ENCODE measurements at places on chromosomes 2 and 18. TPM values are rescaled to one million over a fixed set of nuclear protein-coding genes. Genes with fewer than 3 reads are reported as not detected.

The COL6A3 gene
- 119 TPM for total RNA-seq

The ICOS gene
- 2.1 TPM for total RNA-seq

The ANKRD30BL gene
- total RNA-seq = not detected

The UGT1A3 gene
- total RNA-seq = not detected

The NEU2 gene
- not detected for total RNA-seq

DNA sequence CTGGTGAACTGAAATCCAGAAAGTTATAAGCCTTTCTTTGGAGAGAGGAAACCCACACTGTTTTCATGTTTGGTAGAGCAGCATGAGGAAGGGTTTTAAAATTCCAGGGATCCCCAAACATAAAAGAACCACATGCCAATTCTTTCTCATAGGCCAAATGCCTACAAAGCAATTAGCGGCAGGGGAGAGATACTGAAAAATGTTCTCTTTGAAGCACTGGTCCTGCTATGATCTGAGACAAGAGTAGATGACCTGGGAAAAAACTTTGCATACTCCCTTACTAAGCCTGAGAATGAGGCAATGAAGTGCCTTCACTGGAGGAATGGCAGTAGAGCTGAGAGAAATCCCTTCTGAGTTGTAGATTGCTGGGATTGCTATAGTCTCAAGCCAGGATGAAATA lies 1261.7 kb downstream of the DSC3 start:
- H3K27me3 ChIP-seq = no peaks in the 10 kb centered on the region
- H3K4me3 ChIP-seq = no peak overlapping the region
- no peak for DNase-seq
- no peak overlapping the region for H3K27ac ChIP-seq
- H3K36me3 ChIP-seq = no peaks in the 10 kb centered on the region
- H3K4me1 ChIP-seq = no peaks in the 10 kb centered on the region

DNA sequence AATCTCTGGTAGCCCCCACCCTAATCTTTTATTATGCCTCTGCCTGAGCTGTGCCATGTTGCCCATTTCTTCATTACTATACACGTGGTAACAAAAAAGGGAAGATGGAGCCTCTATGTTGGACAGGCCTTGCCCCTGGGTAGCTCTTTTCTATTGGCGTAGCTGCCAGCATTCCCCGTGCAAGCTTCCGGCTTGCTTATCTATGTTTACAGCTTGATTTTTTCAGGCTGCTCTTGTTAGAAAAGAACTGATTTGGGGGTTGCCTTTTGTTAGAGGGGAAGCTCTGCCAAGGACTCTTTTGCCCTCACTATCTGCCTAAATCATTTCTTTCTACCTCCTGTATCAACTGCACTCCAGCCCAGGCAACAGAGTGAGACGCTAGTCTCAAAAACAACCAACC lies 45.5 kb upstream of the ZSWIM2 start:
- no peaks in the 10 kb centered on the region for H3K36me3 ChIP-seq
- no peaks in the 10 kb centered on the region for H3K4me1 ChIP-seq
- no peak for DNase-seq
- no peaks in the 10 kb centered on the region for H3K27me3 ChIP-seq
- H3K27ac ChIP-seq = no peak overlapping the region

DNA sequence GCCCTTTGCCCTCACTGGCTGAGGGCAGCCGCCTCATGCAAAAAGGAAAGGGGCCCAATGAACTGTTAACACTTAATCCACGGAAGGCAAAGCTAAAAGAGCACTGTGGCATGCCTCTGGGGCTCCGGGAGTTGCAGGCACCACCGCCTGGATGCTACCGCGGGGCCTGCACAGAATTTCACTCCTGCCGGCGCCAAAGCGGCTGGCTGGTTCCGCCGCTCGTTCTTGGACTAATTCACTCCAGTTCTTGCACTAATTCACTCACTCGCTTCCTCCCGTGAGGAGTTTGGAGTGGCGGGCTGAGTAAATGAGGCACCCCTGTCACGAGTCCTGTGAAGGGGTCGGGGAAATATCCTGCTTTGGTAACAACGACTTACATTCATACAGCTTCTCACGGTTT lies 14.0 kb upstream of the MAPK4 start:
- DNase-seq = no peak
- no peak overlapping the region for H3K27ac ChIP-seq
- H3K4me1 ChIP-seq = no peaks in the 10 kb centered on the region
- no peak overlapping the region for H3K4me3 ChIP-seq

DNA sequence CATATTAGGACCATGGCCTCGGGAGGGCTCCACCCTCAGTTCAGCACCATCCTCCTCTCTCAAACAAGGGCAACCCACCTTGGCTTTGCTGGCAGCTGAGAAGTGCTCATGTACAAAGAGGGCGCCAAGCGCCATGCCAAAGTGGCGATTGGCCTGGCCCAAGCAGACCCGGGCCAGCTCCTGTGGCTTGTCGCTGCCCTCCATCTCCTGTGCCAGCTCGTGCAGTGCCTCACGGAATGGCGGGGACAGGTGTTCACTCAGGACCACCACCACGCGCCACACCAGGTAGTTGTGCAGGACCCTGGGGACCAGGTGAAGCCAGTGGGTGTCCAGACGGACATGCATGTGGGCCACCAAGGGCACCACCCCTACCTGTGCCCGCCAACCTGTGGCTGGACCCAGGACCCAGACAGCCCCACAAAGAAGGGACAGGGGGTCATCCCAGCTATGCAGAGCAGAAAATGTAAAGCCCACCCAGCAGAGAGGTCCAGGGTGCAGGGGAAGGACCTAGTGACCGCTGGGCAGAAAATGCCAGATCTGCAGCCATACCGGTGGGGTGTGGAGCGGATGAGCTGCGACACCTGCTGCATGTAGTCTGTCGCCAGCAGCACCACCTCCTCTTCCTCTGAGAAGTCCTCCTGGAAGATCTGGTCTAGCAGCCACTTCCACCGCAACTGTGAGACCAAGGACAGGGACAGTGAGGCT lies 3.6 kb downstream of the ECEL1 start:
- no peak overlapping the region for H3K27ac ChIP-seq
- no peaks in the 10 kb centered on the region for H3K36me3 ChIP-seq
- H3K27me3 ChIP-seq = peaks cover 52% of the 10 kb centered on the region
- no peak overlapping the region for H3K4me3 ChIP-seq

GRCh38 chr18:75896865-75897264 lies 469.4 kb upstream of the SMIM21 start:
- H3K4me3 ChIP-seq = no peak overlapping the region
- no peaks in the 10 kb centered on the region for H3K36me3 ChIP-seq
- no peak for DNase-seq
- no peaks in the 10 kb centered on the region for H3K27me3 ChIP-seq
- no peak overlapping the region for H3K27ac ChIP-seq
- H3K4me1 ChIP-seq = no peaks in the 10 kb centered on the region

GRCh38 chr2:11684894-11685460 lies 15.0 kb upstream of the NTSR2 start:
- DNase-seq = no peak
- H3K4me1 ChIP-seq = peaks cover 8% of the 10 kb centered on the region
- H3K27me3 ChIP-seq = peaks cover 7% of the 10 kb centered on the region
- no peak overlapping the region for H3K4me3 ChIP-seq
- H3K27ac ChIP-seq = no peak overlapping the region

- no peaks in the 10 kb centered on the region for H3K4me1 ChIP-seq
- no peak overlapping the region for H3K4me3 ChIP-seq
- no peak for DNase-seq
- no peaks in the 10 kb centered on the region for H3K36me3 ChIP-seq
- H3K27ac ChIP-seq = no peak overlapping the region
Measured at GRCh38 chr18:56748698-56749268, 97.6 kb downstream of the WDR7 start.

- H3K27me3 ChIP-seq = no peaks in the 10 kb centered on the region
- DNase-seq = peak; percentile 96
- peak within 1 kb of the TSS; percentile 96 for H3K27ac ChIP-seq
- H3K4me1 ChIP-seq = peaks cover 22% of the 10 kb centered on the region
- peak within 1 kb of the TSS; percentile 98 for H3K4me3 ChIP-seq
Measured at GRCh38 chr2:131105156-131105949, at the start of gene PLEKHB2. TSS of gene PLEKHB2 (plus strand) at chr2:131105336. CDS start at chr2:131120942, 15,606 bp downstream.

DNA sequence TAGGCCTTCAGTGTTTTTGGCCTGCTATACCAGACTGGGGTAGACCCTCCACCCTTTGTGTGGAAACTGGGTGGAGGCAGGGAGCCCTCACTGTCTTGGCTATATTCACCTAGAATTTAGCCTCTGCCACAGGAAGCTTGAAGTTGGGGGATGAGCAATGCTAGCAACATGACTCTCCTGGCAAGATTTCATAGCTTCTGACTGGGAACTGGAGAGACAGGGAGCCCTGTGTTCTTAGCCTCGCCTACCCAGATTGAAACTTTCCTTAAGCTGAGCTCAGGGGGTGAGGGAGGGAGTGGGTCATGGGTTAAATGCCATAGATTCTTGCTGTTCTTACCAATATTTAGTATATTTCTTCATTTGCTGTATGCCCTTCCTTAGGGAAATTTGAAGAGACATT lies 46.8 kb upstream of the FAM98A start:
- DNase-seq = no peak
- no peaks in the 10 kb centered on the region for H3K4me1 ChIP-seq
- no peak overlapping the region for H3K4me3 ChIP-seq
- H3K27me3 ChIP-seq = no peaks in the 10 kb centered on the region

DNA sequence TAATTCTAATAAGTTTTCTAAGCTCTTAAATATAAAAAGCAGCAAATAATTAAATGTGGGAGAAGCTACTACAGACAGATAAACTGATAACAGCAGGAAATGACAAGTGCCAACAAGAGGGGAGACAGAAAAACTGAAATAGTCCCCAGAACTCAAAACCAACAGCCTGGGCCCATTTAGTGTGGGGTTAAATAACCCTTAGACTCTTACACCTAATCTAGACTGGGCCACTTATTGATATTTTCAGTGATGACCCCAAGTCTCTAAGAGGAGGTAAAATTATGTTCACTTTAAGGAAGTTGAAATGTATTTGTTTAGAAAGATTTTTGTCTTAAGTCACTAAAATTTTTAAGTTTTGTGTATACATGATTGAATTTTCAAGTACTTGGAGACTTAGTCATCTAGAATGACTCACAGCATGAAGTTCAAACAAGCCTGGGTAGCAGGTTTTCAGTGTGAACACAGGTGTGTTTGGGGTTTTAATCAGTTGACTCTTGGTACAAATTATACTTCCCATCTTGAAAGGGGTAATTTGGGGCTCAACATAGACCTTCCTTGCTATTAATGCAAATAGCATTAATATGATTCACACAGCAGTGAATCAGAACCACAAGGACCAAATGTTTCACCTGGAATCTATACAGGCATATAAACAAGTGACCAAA lies 54.9 kb upstream of the MYO3B start:
- no peaks in the 10 kb centered on the region for H3K27me3 ChIP-seq
- H3K27ac ChIP-seq = no peak overlapping the region
- H3K4me1 ChIP-seq = no peaks in the 10 kb centered on the region
- DNase-seq = no peak

- no peak overlapping the region for H3K27ac ChIP-seq
- H3K36me3 ChIP-seq = peaks cover 76% of the 10 kb centered on the region
- H3K4me3 ChIP-seq = no peak overlapping the region
- H3K4me1 ChIP-seq = peaks cover 13% of the 10 kb centered on the region
- no peak for DNase-seq
- no peaks in the 10 kb centered on the region for H3K27me3 ChIP-seq
Measured at GRCh38 chr2:33588232-33588631, 10.9 kb downstream of the FAM98A start.

- H3K27me3 ChIP-seq = no peaks in the 10 kb centered on the region
- peak; percentile 40 for DNase-seq
- no peak overlapping the region for H3K4me3 ChIP-seq
- H3K27ac ChIP-seq = no peak overlapping the region
Measured at GRCh38 chr2:100606726-100607343, 44.0 kb downstream of the PDCL3 start.

- DNase-seq = no peak
- no peak overlapping the region for H3K27ac ChIP-seq
- no peaks in the 10 kb centered on the region for H3K27me3 ChIP-seq
Measured at GRCh38 chr2:39938035-39938835, 159.2 kb upstream of the THUMPD2 start.

DNA sequence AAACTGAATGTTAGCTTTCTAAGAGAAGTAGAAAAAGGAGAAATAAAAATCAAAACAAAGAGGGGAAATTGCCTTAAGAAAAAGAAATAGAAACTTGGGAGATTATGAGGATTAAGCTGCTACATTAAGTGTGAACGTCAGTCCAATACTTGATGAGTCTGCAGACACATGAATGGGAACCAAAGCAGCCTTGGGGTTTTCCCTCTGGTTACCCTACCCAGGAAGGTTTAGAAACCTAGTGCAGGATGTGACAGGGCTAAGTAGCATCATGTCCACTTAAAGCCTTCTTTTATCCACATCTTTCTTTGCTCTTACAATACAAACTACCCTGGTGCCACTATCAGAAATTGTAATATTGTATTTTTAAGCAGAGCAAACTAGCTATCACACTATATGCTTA lies 22.3 kb downstream of the SLC35F5 start:
- no peaks in the 10 kb centered on the region for H3K27me3 ChIP-seq
- H3K4me1 ChIP-seq = no peaks in the 10 kb centered on the region
- H3K36me3 ChIP-seq = peaks cover 70% of the 10 kb centered on the region
- H3K27ac ChIP-seq = no peak overlapping the region

GRCh38 chr2:47899915-47900816 lies 6.1 kb downstream of the FBXO11 start:
- H3K4me1 ChIP-seq = peaks cover 52% of the 10 kb centered on the region
- DNase-seq = no peak
- H3K4me3 ChIP-seq = no peak overlapping the region
- H3K36me3 ChIP-seq = no peaks in the 10 kb centered on the region

DNA sequence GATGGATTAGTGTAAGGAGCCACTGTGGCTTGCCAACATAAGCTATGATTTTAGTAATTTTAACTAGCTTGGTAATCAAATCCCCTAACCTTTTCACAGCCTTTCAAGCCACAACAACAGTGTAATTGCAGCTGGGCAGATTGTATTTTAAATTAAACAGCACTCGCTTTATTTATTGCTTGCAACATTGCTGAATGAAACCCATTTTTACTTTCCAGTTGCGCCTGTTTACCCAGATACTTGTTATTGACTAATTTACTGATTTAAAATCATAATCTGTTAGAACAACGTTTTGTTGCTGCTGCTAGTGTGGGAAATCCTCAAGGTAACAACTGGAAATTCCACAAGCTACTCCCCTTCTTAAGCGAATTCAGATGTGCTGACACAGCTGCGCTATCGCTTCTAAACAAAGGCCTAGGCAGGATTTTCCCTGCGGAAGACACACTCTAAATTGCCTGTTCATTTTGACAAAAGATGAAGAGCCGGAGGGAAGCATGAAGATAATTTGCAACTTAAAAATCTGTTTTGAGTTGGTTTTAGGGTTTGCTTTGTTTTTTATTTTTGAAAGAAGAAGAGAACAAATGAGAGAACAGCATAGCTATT lies 283.9 kb downstream of the ALPK2 start:
- peaks cover 15% of the 10 kb centered on the region for H3K36me3 ChIP-seq
- H3K4me3 ChIP-seq = no peak overlapping the region
- no peaks in the 10 kb centered on the region for H3K27me3 ChIP-seq
- DNase-seq = no peak

DNA sequence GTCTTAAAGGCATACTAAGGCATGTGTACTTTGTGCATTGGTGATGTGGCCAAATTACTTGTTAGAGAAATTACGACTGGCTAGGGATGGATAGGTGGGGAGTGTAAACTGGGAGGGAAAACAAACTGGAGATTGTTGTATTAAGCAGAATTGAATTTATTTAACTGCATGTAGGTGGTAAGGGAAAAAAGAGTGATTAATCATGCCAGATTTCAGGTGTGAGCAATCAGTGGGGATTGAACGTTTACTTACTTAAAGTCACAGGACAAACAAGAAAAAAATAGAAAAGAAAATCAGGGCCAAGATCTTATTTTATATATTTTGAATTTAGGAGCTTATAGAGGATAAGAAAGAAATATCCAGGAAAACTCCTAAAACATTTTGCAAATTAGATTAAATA lies 88.6 kb downstream of the GULP1 start:
- H3K27ac ChIP-seq = no peak overlapping the region
- no peak for DNase-seq
- no peak overlapping the region for H3K4me3 ChIP-seq
- H3K27me3 ChIP-seq = no peaks in the 10 kb centered on the region

All from upper lobe of right lung (tissue), 1 donor.